ENCODE measurements at places on chromosomes 3 and 15. TPM values are rescaled to one million over a fixed set of nuclear protein-coding genes. Genes with fewer than 3 reads are reported as not detected.

DNA sequence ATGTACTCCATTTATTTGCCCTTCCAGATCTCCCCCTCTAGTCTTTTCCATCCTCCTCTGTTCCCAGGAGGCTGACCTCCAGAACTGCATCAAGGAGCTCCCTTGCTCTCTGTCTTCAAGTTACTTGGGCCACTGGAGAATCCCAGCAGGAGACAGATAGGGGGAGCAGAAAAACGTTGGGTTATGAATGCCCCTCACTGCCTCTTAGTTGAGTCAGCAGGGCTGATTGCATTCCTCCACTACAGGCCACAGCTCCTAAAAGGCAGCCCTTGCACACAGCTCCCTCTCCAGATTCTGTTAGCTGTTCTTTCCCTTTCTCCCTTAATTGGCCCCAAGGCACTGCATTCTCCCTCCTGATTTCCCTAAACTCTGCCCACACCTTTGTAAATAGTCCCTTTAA, 12.4 kb upstream of the CEP152 start:
- DNase-seq: no peak

DNA sequence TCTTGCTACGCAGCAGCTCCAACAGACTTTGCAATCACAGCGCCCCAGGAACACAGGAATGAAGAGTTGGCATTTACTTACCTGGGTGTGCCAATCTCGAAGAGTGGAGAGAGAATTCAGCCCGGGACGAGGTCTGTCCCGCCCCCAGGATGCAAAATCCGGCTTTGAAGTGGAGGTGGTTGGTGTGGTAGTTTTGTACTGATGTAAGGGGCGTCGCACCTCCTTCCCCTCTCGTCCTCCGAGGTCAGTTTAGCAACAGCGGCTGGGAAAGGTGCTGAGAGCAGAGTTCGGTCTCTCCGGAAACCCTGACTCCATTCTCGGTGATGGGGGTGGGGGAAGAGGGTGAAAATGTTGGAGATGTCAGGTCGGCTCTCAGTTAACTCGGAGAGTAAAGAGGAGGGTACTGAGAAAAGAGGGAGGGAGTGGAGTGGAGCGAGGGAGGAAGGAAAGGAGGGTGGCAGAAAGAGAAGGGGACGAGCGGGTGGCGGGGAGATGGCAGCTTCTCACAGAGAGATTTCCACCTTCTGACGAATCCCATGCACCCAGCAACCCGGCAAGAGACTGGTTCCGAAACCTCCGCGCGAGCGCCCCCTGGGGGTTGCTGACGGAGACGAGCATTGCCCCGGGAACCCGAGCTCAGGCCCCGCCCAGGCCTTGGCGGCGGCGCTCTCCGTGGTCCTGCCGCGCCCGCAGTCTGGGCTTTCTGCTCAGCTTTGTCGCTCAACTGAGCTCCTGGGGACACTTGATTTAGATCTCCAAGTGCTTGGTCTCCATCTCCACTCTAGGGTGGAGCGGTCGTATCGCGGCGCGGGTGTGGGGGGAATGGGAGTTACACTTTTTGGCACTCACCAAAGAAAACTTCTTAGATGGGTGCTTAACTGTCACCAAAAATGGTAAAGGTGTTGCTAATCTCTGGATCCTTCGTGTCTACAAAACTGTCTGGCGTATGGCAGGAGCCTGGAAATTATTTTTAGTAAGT, at the start of gene CPNE4:
CPNE4 (minus strand) TSS at position 529 of the 979 bp plus-strand sequence.
- peak; percentile 85 for DNase-seq

DNA sequence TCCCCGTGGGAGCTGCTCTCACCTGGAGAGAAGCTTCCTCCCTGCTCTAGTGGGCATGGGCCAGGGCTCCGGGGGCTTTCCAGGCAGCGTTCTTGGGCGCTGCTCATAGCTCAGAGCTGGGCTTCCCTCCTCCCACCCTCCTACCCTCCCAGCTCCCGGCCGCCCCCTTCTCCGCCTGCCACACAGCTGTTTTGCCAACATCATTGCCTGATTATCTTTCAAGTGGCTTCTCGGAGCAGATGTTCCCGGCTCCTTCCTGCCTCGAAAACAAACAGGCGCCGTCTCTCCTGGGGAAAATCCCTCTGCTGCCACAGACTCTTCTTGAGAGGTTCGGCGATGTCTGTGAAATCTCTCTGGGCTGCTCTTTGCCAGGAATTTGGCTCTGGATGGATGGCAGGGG, 195.6 kb downstream of the RPLP1 start:
- DNase-seq: no peak

GRCh38 chr3:124260206-124260915, 268.4 kb upstream of the ROPN1 start:
- DNase-seq: peak; percentile 47

Gene CNTN3
- total RNA-seq: 5.2 TPM

DNA sequence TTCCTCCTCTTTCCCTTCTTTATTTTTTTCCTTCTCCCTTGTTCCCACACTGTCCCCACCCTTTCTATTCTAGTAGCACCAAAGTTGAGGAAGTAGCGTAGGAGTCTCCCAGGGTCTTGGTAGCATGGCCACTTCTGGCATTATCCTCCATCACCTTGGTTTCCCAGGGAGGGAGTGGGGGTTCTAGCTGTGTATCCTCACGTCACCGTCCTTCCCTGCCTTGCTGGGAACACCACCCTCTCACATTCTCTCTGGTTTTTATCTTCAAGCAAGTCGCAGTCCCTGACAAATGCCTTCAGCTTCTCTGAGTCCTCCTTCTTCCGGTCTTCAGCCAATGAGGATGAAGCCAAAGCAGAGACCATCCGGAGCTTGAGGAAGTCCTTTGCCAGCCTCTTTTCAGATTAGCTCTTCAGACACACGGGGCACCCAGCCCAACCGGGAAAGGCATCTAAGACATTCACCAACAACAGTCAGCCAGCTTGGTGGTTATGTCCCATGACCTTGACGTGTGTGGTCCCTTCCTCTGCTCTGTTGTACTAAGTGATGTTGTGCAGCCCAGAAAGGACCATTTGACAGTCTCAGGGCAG, 31.6 kb upstream of the TIMP4 start:
- no peak for DNase-seq

DNA sequence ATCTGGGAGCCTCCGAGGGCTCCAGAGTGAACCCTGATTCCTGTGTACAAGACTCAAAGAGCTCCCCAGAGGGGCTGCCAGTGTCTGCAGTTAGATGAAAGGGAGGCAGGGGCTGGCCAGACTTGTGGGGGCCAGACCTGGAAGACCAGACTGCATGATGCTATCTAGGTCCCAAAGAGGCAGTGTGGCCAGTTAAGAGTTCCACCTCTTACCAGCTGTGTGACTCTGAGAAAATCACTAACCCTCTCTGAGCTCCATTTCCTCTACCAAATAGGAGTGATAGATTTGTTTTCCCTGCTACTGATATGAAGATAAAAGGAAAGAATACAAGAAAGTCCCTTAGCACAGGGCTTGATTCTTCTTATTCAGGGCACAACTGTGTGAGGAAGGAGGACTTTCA, 29.0 kb downstream of the ACSBG1 start:
- no peak for DNase-seq
